ENCODE measurements at places on chromosomes 6 and 20.
A peak's percentile ranks its signal among the peaks of the same experiment; 100 is the strongest.

GRCh38 chr20:63656451-63656850, 1.7 kb upstream of the RTEL1 start:
- DNase-seq = no peak

DNA sequence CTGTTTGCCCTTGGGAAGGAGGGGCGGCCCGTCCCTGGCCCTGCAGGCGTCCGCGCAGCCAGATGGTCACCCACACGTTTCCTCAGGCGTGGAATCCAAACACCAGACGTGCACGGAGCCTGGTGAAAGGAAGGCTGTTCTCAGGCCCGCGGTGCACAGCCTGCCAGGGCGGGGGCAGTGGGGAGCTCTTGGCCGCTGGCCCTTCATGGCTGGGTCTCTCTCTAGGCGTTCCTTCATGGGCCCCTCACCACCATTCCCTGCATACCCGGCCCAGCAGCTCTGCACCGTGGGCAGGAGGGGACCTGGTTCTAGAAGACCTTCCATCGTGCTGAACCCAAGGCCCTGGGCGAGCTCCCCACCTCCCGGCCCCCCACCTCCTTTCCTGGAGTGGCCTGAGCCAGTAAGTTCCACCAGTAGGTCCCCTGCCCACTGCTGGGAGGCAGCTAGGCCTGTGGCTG, 30.4 kb upstream of the SMOC2 start:
- no peak for DNase-seq

DNA sequence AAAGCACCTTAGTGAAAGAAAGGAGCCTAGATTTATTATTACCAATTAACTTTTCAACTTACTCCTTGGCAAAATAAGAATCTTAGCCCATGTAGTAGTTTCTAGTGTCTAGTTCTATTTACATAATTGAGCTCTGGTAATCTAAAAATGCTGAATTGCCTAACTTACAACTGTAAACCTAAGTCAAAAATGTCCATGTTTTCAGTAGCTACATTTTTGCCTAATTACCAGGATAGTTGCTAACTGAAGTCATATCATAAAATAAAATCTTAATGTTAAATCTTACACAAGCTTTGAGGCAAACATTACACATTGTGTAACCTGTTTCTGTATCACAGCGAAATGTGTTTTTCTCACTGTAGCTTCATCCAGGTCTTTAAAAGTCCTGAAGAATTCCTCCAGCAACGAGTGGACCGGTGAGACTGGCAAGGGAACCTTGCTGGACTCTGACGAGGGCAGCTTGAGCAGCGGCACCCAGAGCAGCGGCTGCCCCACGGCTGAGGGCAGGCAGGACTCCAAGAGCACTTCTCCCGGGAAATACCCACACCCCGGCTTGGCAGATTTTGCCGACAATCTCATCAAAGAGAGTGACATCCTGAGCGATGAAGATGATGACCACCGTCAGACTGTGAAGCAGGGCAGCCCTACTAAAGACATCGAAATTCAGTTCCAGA, 7.6 kb upstream of the CLDN20 start:
- no peak for DNase-seq

DNA sequence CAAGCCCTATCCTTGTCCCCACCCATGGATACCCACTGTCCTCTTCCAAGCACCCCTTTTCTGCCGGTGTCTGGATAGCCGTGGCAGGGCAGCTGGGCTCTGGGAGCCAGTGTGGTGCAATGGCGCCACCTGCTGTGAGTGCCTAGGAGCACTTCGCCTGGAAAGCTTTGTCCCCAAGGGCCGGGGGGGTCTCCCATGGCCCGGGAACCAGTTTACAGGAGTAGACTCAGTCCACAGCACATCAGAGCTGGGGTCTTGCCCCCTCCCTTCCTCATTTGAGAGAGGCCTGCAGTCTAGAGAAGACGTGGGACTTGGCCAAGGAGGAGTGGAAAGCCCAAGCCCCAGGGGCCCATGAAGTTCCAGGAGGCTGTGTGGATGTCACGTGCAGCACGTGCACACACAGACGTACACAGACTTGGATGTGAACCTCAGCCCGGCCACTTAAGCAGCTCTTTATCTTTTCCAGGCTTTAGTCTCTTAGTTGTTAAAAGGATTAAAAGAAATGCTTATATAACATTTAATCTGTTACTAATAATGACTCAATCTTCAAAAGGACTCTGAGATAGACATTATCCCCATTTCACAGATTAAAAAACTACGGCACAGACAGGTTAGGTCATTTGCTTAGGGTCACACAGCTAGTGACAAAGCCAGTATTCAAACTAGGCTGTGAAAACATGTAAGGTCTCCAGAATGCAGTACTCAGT, 40.9 kb upstream of the CDH22 start:
- peak; percentile 28 for DNase-seq

DNA sequence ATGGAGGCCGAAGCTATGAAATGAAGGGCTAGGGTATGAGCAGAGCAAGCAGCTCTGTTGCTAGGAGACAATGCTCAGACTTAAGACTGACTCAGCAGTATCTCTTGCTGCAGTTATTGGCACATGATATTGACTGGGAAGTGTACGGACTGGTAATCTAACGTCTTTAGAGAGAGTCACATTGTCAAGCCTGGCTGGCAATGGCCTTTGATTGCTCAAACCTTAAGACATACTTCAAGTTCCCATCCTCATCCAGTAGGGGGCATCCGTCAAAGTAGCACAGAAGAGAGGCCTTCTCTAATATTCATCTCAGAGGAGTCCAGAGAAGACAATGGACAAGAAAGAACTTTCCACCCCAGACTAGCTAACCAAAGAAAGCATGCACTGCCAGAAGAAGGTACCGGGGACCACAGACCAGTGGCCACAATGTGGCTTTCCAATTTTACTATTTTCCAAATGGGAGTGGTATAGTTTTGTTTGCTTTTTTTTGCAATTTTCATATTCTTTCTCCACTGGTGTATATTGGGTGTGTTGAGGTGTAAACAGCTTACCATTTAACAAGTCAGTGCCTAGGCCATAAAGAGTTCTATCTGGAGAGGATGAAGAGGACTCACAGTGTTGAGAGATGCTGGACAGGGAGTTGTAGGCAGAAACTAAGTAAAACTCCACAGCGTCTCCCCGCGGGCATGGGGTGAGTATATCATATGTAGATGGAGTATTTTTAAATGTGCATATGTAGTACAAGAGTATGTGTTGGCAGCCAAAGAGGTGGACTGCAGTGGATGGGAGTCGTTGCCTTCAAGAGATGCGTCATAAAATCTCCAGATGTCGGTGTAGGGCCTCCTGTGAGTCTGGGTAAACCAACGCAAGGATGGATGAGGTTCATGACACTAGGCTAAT, 36.7 kb downstream of the LRFN2 start:
- no peak for DNase-seq

DNA sequence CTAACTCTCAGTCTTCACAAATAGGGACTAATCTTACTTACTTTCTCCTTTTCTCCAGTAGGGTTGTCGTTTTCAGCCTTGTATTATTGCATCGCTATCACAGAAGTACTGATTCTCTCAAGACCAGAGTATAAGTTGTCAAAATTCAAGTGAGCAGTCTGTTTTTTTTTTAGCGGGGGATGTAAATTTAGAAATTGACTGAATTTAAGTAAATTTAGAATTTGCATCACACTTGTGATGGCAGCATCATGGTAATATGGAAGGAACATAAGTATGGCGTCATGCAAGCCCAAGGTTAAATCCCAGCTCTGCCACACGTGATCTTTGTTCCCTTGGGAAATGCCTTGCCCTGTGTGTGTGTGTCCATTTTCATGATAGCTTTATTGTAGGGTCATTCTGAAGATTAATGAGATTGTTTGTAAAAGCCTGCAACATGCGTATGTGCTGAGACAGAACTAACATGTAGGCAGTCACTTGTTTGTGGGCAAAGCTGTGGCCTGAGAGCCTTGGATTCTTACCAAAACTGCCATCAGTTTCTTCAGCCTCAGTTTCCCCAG, 52.8 kb upstream of the VSTM2L start:
- DNase-seq = no peak

- DNase-seq = no peak
Observed at GRCh38 chr20:35021063-35021462, 65.4 kb downstream of the MYH7B start.

DNA sequence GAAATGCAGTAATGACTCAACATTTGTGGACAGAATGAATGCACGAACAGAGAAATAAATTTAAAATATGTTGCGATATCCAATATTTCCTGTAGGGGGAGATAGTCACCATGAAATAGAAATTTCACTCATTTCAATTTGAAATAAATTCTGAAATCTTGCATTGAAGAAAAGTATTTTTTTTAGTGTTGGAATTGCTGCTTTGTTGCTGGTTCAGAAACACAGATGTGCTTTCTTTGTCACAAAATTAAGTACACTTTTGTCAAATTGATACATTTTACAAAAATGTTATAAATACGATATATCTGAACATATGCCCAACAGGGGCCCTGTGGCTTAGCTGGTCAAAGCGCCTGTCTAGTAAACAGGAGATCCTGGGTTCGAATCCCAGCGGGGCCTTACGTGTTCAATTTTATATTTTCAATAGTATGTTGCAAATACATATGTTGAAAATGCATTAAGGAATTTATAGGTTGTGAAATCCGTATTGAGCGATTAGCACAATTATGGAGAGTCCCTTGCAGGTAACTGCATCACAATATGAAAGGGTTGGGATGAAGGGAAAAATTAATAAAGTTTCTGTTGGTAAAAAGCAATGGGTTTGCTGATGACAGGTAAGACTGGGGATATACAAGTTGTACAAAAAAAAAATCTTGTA, 85.4 kb upstream of the PRSS16 start:
- DNase-seq = peak; percentile 39

- no peak for DNase-seq
Observed at GRCh38 chr6:106874481-106874880, 100.0 kb downstream of the CD24 start.

- no peak for DNase-seq
Observed at GRCh38 chr6:148999929-149000468, 253.2 kb downstream of the UST start.

DNA sequence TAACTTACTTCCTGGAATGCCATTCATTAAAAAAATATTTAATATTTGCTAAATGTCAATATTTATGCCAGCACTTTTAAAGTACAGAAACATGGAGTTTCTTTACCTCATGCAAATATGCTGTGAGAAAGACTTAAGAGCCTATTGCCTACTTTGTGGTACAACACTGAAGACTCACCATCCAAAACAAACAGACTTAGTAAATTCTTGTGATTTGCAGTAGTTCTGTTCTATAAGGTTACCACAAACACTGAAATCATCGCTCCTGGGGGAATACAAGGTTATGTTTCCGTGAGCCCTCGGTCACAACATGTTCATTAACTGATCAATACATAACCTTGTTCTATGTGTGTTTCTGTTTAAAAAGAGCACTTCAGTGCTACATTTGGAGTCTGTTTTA, 78.3 kb downstream of the ATG5 start:
- DNase-seq = no peak

DNA sequence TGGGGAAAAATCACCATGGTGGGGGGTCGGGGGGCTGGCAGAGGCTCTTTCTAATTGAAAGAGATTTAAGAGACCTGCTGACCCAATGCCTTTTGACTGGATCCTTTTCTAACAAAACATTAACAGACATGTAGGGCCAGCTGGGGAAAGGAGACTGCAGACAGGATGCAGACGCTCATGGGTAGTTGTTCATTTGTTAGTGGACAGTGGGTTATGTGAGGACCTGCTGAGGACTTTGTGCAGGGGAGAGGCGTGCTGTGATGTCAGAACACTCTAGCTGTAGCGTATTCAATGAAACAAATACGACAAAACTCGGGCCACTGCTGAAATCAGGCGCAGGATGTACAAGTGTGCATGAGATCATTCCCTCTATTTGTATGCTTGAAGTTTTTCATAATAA, 1.2 kb downstream of the IP6K3 start:
- no peak for DNase-seq

DNA sequence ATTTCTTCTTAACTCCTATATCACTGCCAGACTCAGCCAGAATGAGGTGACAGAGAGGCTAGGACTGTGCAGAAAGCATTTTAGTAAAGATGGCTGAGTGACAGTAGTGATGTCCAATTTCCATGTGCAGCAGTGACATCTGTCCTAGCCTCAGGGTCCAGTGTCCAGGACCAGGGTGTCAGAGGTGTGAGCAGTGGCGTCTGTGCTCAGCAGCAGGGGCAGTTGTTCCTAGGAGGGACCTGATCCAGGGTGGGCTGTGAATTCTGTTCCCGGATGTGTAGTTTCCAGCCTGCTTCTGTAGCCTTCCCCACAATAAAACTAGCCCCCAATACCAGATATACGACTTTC, 6.0 kb downstream of the HLA-B start:
- no peak for DNase-seq

DNA sequence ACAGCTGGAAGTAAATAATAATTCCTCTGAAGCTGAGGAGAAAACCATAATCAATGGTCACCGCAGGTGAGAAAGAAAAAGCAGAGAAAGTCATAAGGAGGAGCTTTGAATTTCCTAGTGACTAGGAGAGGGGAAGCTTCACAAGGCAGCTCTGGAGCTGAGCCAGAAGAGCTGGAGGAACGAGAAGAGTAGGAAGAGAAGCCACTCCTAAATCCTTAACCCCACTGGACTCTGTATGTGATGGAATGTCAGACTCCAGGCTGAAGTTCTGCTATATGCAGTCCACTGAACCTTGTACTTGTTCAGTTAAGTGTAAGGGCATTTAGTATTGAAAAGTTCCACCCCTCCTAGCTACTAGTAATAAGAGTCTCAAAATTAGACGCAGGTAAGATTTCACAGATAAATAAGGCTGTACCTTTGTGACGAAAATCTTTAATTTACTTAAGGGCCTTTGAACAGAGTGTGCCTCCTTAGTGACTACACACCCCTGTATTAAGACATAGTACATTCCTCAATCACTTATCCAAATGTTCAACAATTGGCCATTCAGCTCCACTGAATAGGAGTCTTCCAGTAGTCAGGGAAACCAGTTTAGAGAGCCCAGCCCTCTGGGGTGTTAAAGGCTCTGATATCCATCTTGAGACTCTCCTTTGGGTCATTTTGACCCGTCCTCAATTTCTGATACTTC, 71.4 kb upstream of the UFL1 start:
- no peak for DNase-seq

- DNase-seq = peak; percentile 51
Observed at GRCh38 chr6:16409531-16410441, 171.4 kb downstream of the GMPR start.

GRCh38 chr6:105618247-105618646, 215.4 kb upstream of the PREP start:
- DNase-seq = no peak

DNA sequence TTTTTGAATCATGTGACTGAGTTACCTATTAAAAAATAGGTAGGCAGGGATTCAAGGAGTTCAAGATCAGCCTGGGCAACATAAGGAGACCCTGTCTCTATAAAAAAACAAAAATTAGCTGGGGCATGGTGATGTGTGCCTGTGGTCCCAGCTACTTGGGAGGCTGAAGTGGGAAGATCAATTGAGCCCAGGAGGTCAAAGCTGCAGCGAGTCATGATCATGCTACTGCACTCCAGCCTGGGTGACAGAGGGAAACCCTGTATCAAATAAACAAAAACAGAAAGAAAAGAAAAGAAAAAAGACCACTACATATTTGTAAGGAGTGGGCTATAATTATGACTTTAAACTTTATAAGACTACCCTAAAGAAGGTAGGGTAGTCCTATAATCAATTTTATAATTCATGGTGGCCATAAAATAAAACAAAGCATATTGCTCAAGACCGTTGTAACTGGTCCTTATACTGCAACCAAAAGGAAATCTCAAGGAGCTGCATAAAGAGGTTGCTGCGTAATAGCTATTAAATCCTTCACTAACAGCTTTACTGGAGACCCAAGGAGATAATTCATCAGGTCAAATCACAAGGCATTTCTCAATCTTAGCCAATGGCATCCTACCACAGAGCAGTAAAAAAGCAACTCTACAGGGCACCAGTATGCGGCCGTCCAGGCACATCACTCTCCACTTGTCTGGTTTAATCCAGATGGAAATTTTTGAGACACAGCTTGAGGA, 13.5 kb downstream of the PIGU start:
- no peak for DNase-seq

GRCh38 chr6:170355661-170356060, 49.1 kb downstream of the FAM120B start:
- DNase-seq = no peak
